Activated CD4-positive, alpha-beta T cell treated with anti-CD3 and anti-CD28 coated beads for 36 hours (primary cell): ENCODE measurements at places on chromosomes 16 and 17. TPM values are rescaled to one million over a fixed set of nuclear protein-coding genes. Genes with fewer than 3 reads are reported as not detected.

DNA sequence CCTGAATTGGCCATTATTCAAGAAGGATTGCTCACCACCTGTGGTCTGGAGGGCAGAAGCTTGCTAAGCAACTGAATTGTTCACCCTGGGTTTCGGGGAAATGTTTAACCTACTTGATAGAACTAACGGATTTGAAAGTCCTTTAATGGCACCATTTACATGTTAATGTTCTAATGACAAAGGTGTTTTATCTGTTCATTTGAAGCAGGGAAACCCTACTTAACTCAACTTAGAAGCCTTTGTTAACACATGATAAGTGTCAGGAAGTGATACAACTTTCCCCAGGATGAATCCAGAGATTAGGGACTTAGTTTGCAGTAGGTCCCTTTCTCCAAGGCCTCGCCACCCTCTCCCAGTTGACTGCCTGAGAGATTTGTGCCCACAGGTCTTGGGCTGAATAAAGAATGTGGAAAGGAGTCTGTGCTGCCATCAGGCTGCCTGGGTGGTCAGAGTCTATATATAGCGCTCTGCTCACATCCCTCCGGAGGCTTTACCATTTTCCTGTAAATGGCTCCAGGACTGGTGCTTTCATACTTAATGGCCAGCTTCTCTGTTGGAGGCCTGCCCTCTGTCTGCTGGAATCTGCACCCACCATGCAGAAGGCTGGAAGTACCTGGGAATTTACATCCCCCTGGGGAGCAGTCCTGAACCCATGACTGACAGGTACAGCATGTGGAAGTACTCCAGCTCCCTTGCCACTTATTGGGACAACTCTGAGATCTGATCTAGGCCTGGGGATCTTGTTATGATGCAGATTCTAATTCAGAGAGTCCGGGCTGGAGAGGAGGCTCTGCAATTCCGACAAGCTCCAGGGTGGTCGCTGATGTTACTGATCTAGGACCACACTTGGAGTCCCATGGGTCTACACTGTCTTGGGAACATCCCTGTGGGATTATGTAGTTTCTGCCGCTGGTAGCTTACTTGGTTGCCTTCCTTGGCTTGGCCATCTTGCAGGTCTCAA is 99.9 kb downstream of the ASIC2 start:
- DNase-seq, result no peak

The TEKT1 gene
- not detected for total RNA-seq

GRCh38 chr17:30809867-30810266 is 14.6 kb downstream of the CRLF3 start:
- DNase-seq, result no peak

GRCh38 chr16:60816461-60816860 is 1219.8 kb downstream of the CDH8 start:
- DNase-seq, result no peak

DNA sequence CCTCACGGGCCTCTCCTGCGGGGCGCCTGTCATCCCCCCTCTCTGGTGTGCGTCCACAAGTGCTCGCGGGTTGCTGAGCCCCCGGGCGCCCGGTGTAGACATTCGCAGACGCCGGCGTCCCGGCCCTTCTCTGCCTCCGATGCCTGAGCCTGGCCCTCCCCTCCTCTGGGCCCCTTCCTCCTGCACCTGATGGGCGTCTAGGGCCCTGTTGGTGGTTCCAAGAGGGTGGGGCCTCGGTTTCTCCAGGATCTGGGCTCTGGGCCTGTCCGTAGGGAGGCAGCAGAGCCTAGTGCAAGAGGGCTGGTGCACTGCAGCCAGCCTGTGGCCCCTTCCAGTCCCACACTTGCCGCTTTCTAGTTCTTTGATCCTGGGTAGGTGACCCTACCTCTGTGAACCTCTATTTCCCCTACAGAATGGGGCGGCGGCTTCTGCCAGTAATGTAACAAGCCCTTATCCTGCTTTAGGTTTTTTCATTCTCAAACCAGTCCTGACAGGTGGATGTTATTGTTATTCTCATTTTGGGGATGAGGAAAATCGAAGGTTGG is 623 bp downstream of the E4F1 start:
- peak; percentile 54 for DNase-seq

DNA sequence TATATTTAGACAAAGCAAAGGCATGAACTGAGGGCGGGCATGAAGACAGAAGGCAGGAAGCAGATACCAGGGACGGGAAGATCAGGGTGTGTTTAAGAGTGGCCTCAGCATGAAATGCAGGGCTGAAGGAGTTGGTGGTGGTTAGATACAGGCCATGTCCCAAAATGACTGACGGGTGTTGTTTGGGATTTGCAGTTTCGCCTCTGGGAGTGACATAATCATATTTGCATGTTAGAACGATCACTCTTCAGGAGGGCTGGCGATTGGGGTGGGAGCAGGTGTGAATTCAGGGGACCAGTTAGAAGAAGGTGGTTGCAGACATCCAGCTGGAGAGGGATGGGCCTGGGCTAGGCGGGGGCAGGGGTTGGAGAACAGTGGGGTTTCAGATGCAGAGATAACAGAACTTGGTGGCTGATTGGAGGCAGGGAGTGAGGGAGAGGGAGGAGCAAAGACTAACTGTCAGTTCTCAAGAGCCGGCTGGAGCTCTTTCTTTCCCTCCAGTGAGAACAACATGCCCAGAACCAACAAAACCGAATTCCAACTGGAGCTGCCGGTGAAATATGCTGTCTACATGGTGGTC is 27.2 kb upstream of the ITGAX start:
- DNase-seq, result no peak

DNA sequence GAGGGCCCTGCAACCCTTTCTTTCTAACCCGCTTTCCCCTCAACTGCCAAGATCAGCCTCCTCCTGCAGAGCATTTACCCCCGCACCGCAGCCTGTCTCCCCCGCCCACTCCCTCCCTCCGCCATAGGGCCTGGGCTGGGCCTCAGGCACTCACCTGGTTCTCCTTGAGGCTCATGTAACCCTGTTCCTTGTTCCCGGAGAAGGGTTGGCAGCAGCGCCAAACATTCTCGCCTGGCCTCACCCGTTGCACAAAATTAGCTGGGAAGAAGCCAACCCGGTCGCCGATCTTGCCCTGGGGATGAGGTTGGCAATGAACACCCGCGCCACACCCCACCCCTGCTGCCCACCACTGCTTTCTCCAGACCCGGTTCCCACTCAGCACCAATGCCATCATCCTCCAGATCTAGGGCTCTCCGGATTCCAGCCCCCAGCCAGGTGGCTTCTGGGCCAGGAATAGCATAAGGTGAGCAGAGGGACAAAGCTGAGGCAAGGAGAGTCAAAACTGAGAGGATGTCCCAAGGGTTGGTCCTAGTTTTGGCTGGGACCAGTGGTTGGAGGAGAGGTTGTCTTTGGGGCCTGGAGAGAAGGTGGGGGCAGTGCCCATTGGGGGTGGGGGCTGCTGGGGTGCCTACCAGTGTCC is 12.8 kb downstream of the STAC2 start:
- no peak for DNase-seq

The KCNG4 gene
- not detected for total RNA-seq

The KRTAP2-2 gene
- not detected for total RNA-seq

DNA sequence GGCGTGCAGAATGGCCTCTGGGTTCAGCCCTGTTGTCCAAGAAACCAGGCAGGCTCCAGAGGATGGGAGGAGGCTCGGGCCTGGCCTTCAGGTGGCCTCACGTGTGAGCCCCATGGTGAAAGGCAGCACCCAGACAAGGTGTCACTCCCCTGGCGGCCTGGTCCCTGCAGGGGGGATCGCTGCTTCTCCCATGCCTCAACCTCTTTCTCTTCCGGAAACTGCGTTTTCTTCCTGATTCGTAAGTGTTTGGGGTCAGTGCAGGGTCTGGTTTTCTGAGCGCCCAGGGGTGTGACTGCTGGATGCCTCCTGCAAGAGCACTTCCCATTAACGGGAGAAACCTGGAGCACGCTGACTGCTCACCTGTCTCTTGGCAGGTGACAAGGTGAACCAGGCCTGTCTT is 70.0 kb upstream of the CIBAR2 start:
- DNase-seq, result no peak

DNA sequence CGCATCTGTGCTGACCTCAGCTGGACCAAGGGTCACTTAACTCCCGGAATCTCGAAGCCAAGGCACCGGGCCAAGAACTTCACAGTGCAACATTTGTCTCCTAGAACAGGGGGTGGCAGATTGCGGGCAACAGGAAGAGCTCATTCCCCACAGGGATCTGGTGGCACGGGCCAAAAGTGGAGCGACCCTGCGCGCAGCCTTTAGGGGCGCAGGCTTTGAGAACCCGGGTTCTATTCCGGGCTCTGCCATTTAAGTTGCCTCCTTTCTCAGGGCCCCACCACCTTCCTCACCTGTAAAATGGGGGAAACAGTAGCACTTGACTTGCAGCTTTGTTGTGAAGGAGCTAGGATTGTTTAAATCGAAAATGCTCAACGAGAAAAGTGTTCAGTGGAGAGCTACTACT is 651 bp downstream of the SHMT1 start:
- peak; percentile 39 for DNase-seq

The NETO2 gene
- 4.4 TPM for total RNA-seq

DNA sequence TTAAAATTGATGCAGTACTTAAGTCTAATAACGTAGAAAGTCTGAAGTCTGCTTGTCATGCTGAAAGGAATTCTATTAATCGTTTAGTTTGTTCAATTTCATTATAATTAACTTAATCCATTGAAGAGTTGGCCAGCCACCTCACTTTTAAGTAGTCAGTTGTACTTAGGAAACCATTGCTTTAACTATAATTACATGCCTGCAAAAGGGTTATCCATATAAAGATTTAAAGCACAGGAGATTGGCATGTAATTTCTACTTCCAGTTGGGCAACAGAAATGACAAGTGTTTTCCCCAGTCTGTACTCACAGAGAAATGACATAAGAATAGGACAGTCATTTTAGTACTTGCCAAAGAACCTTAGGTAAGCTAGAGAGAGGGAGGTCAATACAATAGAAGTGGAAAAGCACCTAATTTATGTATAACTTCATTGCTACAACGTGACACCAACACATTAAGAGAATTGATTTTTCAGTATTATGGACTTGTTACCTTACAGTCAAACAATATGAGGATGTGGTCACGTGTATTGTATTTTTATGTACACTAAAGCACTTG is 3.7 kb upstream of the USP32 start:
- no peak for DNase-seq

The FAM20A gene
- total RNA-seq, result not detected

DNA sequence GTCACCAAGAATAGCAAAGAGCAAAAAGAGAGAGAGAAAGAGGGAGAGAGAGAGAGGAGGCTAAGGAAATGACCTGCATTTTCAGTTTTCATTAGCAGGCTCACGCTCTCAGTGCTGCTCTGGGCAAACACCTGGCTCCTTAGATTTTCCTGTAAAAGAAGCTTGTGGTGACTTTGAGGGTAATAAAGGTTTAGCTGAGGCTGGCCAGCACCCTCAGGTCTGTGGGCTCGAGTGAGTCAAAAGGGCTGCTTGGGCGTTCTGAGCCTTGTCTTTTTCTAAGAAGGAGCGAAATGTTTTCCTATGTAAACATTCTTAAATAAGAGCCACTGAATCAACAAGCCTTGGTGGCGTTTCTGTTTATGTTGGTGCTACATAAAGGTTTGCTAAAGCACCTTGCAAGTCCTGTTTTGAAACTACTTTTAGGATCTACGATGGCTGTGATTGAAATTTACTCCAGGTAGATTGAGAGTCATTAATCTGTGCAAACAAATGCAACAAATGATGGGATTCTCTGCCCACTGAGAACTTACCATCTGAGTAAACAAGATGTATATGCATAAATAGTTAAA is 38.8 kb downstream of the SHISA6 start:
- DNase-seq, result no peak

GRCh38 chr16:8853611-8854010 is 15.2 kb downstream of the CARHSP1 start:
- DNase-seq, result no peak

- peak; percentile 70 for DNase-seq
Observed at GRCh38 chr16:84603140-84603816, 14.6 kb downstream of the COTL1 start.

GRCh38 chr16:19436540-19436939 is 18.9 kb downstream of the TMC5 start:
- DNase-seq, result no peak

GRCh38 chr17:5354310-5354709 is 65.2 kb downstream of the NUP88 start:
- DNase-seq, result no peak

DNA sequence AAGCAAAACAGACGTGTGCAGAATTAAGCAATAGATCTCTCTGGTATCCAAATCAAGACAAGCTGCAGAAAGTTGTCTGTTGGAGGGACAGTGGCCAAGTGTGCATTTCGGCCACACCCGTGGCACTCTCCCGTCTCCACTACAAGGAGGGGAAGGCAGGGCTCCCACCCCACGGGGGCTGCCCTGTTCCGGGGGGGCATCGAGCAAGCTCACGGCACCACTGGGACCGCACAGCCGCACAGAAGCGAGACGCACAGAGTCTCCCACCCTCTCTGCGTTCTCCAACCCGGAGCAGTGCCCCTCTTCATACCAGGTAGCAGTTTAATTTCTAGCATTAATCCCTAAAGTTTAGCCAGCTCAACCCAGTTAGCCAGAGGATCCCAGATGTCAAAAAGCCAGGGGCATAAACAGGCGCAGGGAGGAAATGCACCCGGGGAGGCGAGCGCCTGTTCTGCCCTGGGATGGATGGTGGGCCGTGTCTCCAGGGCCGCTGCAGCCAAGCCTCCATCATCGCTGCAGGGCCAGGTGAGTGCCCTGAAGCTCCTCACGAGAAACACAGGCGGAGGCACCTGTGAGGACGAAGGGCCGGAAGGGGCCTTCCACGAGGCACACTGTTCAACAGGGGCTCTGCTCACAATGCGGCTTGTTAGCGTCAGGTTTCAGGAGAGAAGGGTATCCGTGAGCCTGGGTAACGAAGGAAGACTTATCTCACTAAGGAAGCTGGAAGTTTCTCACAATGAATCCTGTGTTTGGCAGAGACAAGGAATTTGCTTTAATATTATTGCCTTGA is 42.1 kb upstream of the METRNL start:
- DNase-seq, result no peak

The SKAP1 gene
- total RNA-seq, result 76.1 TPM

DNA sequence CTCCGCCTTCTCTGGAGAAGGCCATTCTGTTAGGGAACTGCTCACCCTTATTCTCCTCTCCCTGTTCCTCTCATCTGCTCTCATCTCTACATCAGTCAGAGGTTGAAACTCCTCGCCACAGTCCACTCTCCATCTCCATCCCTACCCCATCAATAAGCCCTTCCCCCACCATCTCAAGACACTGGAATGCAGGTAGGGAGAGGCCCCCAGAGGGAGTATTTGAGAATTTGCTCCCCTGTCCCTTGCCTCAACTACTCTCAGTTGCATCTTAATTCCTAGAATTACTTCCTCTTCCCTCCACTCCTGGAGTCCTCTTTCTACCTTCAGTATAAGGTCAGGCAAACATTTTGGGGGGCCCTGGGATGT is 2.0 kb upstream of the AATF start:
- DNase-seq, result no peak

GRCh38 chr17:56121191-56122051 is 31.9 kb upstream of the ANKFN1 start:
- no peak for DNase-seq

The PPY gene
- total RNA-seq, result not detected

The MYO18A gene
- 38.2 TPM for total RNA-seq

DNA sequence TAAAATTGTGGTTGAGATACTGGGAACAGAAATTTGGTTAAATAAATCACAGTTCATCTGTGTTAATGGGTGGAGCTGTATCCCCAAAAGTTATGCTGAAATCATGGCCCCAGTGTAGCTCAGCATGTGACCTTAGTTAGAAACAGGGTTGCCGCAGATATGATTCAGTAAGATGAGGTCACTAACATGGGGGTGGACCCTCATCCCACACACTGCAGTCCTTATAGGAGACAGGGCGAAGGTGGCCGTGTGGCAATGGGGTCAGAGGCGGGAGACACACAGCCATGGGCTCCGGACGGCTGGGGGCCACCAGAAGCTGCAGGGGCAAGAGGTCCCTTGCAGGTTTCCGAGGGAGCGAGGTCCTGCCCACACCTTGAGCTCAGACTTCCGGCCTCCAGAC is 10.7 kb downstream of the GALNS start:
- DNase-seq, result no peak

The CACNA1G gene
- total RNA-seq, result not detected
